Posterior vena cava (tissue), 2 donors: ENCODE measurements at places on chromosomes 3 and 15.
A peak's percentile ranks its signal among the peaks of the same experiment; 100 is the strongest.

GRCh38 chr3:65720989-65721737, 317.6 kb downstream of the MAGI1 start:
- no peak for DNase-seq

DNA sequence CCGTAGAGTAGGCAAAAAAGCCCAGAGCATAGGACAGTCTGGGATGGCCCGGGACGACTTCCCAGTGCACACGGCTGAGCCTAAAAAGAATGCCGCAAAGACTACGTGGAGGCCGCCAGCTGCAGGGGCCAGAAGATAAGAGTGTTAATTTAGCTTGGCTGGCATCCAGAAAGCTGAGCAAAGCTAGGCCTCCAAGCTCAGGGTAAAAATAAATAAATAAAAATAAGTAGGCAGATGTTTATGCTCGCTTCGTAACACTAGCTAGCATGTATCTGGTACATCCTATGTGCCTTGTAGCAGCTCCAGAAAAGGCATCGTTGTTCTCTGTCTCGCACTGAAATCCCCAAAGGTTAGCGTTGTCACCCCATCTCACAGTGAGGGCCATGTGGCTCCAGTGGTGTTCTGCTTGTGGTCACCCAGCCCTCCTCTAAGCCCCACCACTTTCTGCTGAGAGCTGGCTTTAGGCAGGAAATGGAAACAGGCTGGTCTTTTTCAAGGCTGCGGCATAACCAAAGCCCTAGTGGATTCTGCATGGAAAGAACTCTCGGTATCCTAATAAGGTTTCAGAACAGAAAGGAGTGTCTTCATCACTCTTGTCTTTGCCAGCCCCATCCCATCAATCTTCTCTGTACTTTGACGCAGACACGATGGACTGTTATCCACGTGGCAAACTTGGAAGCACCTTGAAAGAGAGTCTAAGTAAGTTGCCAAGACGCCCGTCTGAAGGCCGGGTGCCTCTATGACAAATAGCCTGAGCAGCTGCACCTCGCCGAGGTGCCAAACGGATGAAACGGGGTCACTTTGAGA, 58.1 kb upstream of the MEF2A start:
- peak; percentile 91 for DNase-seq

GRCh38 chr3:178320456-178321351, 215.5 kb upstream of the KCNMB2 start:
- DNase-seq, result no peak

- DNase-seq, result no peak
These were observed 57.3 kb upstream of the SNTN start for GRCh38 chr3:63595221-63595620.

GRCh38 chr15:42986693-42987342, 66.2 kb upstream of the TTBK2 start:
- no peak for DNase-seq
